ENCODE measurements at places on chromosomes 2 and 18.

DNA sequence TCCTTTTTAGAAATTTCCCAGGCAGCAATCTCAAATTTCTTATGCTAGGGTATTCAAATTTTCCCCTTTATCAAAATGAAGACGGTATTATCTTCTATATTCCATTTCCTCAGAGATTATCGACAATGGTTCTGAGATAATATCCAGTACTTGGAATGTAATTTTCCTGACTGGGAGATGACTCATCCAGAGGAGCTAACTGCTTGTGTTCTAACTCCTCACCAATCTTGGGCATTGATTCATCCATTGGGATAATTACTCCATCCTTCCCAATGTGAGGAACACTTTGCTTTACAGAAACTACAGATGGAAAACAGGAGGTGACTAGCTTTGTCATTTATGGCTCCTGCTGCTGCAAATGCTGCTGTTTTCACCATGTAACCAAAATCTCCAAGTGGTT, 239.4 kb upstream of the LYPD1 start:
- DNase-seq = no peak

DNA sequence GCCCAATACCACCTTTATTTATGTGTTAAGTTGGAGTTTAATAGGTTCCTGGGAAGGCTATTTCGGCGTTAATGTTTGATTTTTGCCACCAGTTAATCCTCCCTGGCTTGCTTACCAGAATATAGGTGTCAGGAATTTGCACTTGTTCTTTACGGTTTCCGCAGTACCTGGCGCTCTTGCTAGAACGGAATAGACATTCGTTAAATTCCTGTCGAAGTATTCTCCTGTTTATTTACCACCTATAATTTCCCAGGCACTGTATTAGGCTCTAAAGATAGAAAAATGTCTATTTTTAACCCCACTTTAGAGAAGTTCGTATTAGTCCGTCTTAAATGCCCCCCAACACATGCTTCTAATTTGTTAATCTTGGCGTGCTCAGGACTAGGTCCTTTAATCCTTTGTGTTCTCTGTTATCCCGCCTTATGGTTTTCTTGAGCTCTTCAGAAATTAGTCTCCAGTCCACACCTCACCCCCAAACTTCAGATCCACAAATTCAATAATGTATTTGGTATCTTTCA, 575 bp downstream of the CCDC150 start:
- DNase-seq = no peak

DNA sequence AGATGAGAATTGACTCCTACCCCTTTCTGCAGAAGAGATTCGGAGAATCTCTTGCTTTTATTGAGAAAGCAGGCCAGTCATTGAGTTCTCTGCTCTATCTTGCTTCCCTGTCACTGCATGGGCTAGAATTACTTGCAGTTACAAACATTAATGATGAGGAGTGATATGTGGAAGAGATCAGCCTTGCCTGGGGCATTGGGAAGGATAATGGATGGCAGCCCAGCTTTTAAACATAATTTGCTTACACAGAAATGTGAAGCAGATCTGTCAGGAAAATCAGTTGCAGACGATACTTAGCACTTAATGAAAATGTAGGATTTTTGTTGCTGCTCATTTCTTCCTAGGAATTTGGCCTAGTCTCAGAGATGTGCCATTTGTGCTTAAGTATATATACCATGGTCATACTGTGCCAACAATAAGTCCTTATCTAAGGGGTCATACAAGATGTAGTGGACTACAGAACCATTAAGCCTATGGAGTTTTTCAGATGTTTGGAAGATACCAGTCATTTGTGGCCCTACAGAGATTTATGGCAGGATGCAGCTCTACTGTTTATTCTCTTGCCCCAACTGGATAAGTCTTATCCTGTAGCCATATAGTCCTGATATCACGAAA, 92.7 kb downstream of the XRCC5 start:
- no peak for DNase-seq

DNA sequence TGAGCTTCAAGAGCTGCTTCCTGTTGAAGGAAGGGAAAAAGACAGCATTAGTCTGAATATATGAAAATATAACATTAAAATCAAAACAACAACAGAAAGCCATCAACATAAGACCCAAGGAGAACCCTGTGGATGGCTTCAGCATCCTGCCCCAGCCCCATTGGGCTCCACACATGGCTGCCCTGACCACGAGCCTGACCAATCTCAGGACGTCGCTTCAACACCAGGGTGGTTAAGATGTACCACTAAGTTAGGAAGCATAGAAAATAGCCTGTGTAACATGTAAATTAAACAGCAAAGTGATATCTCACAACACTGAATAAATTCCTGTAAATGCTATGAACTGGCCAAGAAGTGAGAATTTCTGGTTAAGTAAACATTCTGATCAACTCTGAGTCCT, 77.2 kb upstream of the CD226 start:
- DNase-seq = no peak

DNA sequence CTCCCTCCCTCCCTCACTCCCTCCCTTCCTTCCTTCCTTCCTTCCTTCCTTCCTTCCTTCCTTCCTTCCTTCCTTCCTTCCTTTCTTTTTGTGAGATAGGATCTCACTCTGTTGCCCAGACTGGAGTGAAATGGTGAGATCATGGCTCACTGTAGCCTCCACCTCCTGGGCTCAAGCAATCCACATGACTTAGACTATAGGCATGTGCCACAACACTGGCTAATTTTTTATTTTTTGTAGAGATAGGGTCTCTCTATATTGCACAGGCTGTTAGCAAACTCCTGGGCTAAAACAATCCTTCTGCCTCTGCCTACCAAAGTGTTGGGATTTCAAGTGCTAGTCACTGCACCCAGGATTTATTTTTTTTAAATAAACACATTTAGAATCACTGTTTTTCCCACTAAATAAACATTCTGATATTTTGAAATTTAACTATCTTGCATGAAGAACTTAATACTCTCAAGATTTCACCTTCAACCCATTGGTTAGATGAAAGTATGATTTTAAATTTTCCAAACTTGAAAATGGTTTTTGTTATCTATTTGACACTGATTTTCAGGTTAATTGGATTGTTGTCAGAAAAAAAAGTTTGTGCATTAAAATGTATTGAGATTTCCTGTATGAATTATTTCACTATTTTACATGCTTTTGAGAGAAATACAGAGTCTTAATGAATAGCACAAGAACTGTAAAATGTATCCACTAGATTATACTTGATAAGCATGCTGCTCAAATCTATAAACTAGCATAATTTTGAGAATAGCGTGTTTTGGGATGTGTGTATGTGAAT, 745.1 kb downstream of the TSN start:
- no peak for DNase-seq

- DNase-seq = no peak
Measured at GRCh38 chr2:8096484-8096883, 585.4 kb upstream of the ID2 start.

- DNase-seq = no peak
Measured at GRCh38 chr2:225019105-225019504, 23.2 kb downstream of the DOCK10 start.

All from substantia nigra (tissue), 51 donors.